ENCODE measurements at places on chromosomes 11 and 22. TPM values are rescaled to one million over a fixed set of nuclear protein-coding genes. Genes with fewer than 3 reads are reported as not detected.

CHORDC1 gene
- total RNA-seq = 46.7 TPM

OVOL1 gene
- not detected for total RNA-seq

ASCL2 gene
- not detected for total RNA-seq

GAS2 gene
- total RNA-seq = 1.6 TPM

DGCR6 gene
- total RNA-seq = 2.2 TPM

Measured in uterine smooth muscle cell (primary cell).